ENCODE measurements at places on chromosomes 2 and 18. TPM values are rescaled to one million over a fixed set of nuclear protein-coding genes. Genes with fewer than 3 reads are reported as not detected.
A peak's percentile ranks its signal among the peaks of the same experiment; 100 is the strongest.

Gene AGXT
- not detected for total RNA-seq

DNA sequence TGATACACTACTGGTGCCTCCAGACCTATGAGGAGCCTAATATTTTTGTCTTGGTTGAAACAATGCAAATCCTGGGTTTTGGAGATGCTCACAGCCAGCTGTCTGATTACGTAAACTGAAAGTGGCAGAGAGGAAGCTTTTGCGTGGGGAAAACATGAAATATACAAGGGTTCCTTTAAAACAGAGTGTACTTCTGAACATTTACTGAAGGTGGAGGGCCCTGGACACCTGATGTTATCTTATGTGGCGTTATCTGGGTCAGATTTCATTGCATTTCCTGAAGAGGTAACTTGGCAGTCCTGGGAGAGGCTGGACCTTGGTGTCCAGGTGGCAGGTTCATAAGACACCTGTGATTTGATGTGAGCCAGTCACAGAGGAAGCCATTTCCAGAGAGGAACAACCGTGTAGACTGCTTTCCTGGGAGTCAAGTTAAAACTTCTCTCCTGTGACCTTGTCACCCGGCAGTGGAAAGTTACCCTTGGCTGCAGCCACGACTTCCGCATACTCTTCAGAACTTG is 105.0 kb downstream of the NEDD4L start:
- DNase-seq: no peak
- H3K27ac ChIP-seq: no peak overlapping the region
- H3K27me3 ChIP-seq: no peaks in the 10 kb centered on the region

Gene FOXI3
- total RNA-seq: 0.27 TPM

Gene ERFE
- 0.85 TPM for total RNA-seq

Gene E2F6
- total RNA-seq: 21.7 TPM

Gene KCNJ3
- 1.4 TPM for total RNA-seq

Gene PAX8
- 0.13 TPM for total RNA-seq

DNA sequence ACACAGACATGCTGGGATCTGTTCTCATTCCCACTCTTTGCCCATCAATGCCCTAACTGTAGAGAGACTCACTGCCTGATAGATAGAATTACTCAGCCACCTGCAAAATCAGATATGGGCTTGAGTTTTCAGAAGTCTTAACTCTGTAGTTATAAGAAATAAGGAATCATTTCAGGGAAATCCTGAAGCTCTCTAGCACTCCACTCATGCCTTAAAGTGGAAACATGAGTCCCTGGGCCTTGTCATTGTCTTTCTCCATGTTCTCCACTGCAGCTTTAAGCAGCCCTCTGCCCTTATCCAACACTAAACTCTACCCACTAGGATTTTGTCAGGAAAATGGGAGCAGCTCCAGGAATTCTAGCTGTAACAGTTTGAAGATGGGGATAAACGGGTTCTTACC is 192.5 kb downstream of the SNTG2 start:
- H3K4me3 ChIP-seq: no peak overlapping the region
- no peak for DNase-seq
- peaks cover 3% of the 10 kb centered on the region for H3K4me1 ChIP-seq
- H3K27me3 ChIP-seq: peaks cover 29% of the 10 kb centered on the region

Gene PLA2R1
- 14.8 TPM for total RNA-seq

Gene ATIC
- total RNA-seq: 115 TPM

- no peaks in the 10 kb centered on the region for H3K4me1 ChIP-seq
- no peaks in the 10 kb centered on the region for H3K36me3 ChIP-seq
- H3K27me3 ChIP-seq: no peaks in the 10 kb centered on the region
- DNase-seq: no peak
- no peak overlapping the region for H3K4me3 ChIP-seq
Observed at GRCh38 chr18:42281124-42281523, 326.1 kb downstream of the PIK3C3 start.

Gene ZSCAN30
- total RNA-seq: 29.3 TPM

Gene IL36RN
- 0.84 TPM for total RNA-seq

GRCh38 chr2:83191316-83191715 is 1267.8 kb downstream of the SUCLG1 start:
- no peaks in the 10 kb centered on the region for H3K27me3 ChIP-seq
- no peaks in the 10 kb centered on the region for H3K36me3 ChIP-seq
- no peak for DNase-seq
- no peak overlapping the region for H3K4me3 ChIP-seq

- H3K4me1 ChIP-seq: no peaks in the 10 kb centered on the region
- peaks cover 33% of the 10 kb centered on the region for H3K27me3 ChIP-seq
- DNase-seq: no peak
Observed at GRCh38 chr2:231532756-231533035, 2.5 kb upstream of the NMUR1 start.

DNA sequence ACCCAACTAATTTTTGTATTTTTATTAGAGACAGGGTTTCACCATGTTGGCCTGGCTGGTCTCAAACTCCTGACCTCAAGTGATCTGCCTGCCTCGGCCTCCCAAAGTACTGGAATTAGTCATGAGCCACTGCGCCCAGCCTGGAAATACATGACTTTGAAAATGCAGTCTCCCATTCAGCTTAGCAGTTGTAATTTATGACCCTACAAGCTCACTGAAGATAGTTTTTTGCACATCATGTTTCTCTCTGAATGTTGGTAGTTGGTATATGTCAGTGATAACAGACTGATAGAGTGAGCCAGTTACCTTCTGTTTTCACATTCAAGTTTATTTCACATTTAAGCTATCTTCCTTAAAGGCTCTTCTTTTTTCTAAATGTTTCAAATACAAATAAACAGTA is 7.1 kb downstream of the WDR7 start:
- H3K4me3 ChIP-seq: no peak overlapping the region
- no peak for DNase-seq
- no peaks in the 10 kb centered on the region for H3K27me3 ChIP-seq
- no peaks in the 10 kb centered on the region for H3K4me1 ChIP-seq
- no peak overlapping the region for H3K27ac ChIP-seq

Gene UGT1A5
- total RNA-seq: not detected

GRCh38 chr18:32877371-32877770 is 104.5 kb upstream of the KLHL14 start:
- H3K27me3 ChIP-seq: peaks cover 58% of the 10 kb centered on the region
- DNase-seq: no peak
- no peaks in the 10 kb centered on the region for H3K4me1 ChIP-seq
- H3K4me3 ChIP-seq: no peak overlapping the region
- H3K27ac ChIP-seq: no peak overlapping the region

GRCh38 chr2:10495988-10496313 is 47.8 kb upstream of the ODC1 start:
- H3K36me3 ChIP-seq: peaks cover 5% of the 10 kb centered on the region
- peaks cover 21% of the 10 kb centered on the region for H3K27me3 ChIP-seq
- no peaks in the 10 kb centered on the region for H3K4me1 ChIP-seq
- no peak overlapping the region for H3K4me3 ChIP-seq

DNA sequence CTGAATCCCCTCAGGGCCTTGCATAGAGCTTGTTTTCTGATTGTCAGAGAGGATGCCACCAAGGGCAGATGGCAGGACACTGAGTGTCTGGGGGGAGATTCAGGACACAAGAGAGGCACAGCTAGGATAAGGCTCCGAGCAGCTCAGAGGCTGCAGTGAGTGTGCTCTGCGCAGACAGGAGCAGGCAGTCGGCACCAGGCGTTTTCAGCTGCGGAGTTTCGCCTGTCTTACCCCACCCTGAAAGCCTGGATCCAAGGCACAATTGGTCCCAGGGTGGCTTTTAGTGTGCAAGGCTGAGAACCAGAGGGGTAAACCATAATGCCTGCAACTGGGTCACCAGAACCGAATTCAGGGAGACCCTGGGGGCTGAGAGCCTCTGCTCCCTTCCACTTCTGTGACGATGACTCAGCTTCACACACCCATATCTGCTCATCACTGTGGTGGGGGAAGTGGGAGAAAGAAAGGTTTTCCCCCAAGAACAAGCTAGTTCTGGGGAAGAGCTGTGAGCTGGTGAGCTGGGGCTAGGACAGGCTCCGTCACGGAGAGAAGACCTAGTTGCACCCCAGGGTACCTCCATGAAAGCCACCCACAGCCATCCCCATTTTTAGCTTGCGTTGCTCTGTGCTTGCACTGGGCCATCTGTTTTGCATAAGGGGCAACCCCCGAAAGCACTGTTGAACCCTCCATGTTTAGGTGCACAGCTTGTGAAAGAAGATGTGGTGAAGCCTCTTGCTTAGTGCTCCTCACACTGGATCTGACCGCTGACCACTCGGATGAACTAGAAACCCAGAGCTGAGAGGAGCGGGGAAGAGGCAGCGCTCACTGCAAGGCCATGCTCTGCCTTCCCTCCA is 173.7 kb downstream of the CELF4 start:
- H3K36me3 ChIP-seq: no peaks in the 10 kb centered on the region
- H3K4me3 ChIP-seq: no peak overlapping the region
- no peak for DNase-seq
- peaks cover 56% of the 10 kb centered on the region for H3K27me3 ChIP-seq
- H3K4me1 ChIP-seq: peaks cover 9% of the 10 kb centered on the region

DNA sequence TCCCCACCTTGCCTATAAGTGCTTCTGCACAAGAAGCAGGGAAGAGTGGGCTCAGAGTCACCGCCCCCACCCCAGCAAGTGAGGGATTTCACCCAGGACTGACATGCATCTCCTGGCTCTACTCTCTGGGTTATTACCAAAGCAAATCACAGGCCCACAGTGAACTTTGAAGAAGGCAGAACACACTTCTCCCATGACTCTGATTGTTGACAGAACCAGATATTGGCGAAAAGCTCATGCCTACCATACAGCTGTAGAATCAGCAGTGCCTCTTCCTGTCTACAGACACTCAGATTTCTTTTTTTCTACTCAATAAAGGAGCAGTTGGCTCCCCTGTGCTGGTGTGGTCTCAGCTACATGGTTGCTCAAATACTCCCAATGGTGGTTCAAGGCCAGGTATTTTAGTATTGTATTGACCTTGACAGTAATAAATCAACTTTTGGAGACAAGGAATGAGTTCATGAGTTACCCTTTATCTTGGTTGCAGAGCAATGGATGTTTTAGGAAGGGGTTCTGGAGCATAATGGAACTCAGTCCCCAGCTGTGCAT is 512.9 kb upstream of the ID2 start:
- no peak overlapping the region for H3K27ac ChIP-seq
- H3K27me3 ChIP-seq: no peaks in the 10 kb centered on the region
- no peaks in the 10 kb centered on the region for H3K36me3 ChIP-seq
- no peak for DNase-seq

- H3K36me3 ChIP-seq: no peaks in the 10 kb centered on the region
- H3K4me1 ChIP-seq: peaks cover 9% of the 10 kb centered on the region
- no peak for DNase-seq
- no peaks in the 10 kb centered on the region for H3K27me3 ChIP-seq
- no peak overlapping the region for H3K27ac ChIP-seq
- no peak overlapping the region for H3K4me3 ChIP-seq
Observed at GRCh38 chr2:220935789-220936321, 636.2 kb downstream of the EPHA4 start.

DNA sequence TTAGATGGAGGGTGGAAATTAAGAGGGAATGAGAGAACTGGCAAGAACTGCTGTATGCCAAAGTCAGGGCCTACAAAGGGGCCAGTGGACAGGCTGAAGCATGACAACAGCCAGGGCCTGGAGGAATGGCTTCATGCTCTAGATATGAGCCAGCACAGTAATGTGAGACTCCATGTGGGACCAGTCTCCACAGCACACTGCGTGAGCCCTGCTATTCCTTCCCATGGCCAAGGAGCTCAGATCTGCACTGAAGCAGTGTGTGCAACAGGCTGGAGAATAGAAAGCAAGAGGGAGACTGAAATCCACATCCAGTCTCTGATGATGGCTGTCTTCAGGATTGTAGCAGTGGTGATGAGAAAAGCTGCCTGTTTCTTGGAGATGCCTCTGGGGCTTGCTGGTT is 162.8 kb downstream of the TPGS2 start:
- DNase-seq: no peak
- no peaks in the 10 kb centered on the region for H3K27me3 ChIP-seq
- peaks cover 3% of the 10 kb centered on the region for H3K4me1 ChIP-seq
- peaks cover 2% of the 10 kb centered on the region for H3K36me3 ChIP-seq
- no peak overlapping the region for H3K27ac ChIP-seq

- no peak overlapping the region for H3K4me3 ChIP-seq
- DNase-seq: no peak
- H3K27ac ChIP-seq: no peak overlapping the region
Observed at GRCh38 chr2:185583058-185583816, 155.4 kb upstream of the FSIP2 start.

- DNase-seq: no peak
- no peaks in the 10 kb centered on the region for H3K27me3 ChIP-seq
- H3K4me1 ChIP-seq: peaks cover 13% of the 10 kb centered on the region
- H3K4me3 ChIP-seq: no peak overlapping the region
- H3K27ac ChIP-seq: no peak overlapping the region
- peaks cover 3% of the 10 kb centered on the region for H3K36me3 ChIP-seq
Observed at GRCh38 chr2:71721362-71721665, 268.0 kb downstream of the DYSF start.

DNA sequence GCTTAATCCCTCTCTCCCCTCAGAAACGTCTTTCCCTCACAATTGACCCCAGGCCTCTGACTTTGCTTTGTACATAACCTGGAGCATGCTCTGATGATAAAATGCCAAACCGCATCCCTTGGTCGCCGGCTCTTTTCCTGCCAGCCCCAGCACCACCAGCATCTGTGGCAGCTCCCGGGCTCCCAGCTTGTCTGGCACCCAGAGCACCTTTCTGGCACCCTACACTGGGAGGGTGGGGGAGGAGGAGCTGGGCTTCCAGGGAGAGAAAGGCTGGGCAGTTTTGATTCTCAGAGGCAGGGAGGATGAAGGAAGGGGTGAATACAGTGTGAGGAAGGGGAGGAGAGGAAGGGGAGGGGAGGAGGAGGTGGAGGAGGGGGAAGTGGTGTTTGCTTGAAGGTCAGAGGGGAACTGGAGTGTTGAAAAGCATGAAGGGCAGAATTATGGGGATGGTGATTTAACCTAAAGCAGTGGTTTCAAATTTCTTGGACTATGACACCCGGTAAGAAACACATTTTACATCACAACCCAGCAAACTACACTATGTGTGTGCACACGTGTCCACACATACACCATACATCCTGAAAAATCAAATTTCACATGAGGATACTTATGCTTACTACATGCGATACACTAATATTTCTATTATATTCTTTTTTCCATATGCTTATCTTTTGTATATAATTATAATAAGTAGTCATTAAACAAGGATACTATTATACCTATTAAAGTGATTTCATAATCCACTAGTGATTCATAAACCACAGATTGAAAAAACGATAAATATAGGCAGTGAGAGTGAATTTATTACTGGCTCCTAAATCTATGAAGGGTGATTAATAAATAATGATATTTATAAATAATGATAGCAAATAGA is 30.0 kb upstream of the IGFBP2 start:
- H3K27me3 ChIP-seq: no peaks in the 10 kb centered on the region
- DNase-seq: no peak
- no peaks in the 10 kb centered on the region for H3K36me3 ChIP-seq
- peaks cover 32% of the 10 kb centered on the region for H3K4me1 ChIP-seq
- H3K4me3 ChIP-seq: no peak overlapping the region

- H3K4me1 ChIP-seq: peaks cover 39% of the 10 kb centered on the region
- no peaks in the 10 kb centered on the region for H3K36me3 ChIP-seq
- DNase-seq: peak; percentile 85
- H3K27ac ChIP-seq: peak within 1 kb of the TSS; percentile 93
- peak within 1 kb of the TSS; percentile 88 for H3K4me3 ChIP-seq
- no peaks in the 10 kb centered on the region for H3K27me3 ChIP-seq
Observed at GRCh38 chr2:111897924-111898702, at the start of gene MERTK. TSS of gene MERTK (plus strand) at chr2:111898607. CDS start at chr2:111898736, 129 bp downstream.

Data from mesothelial cell of epicardium (in vitro differentiated cells).